Thoracic aorta (tissue), 2 donors: ENCODE measurements at places on chromosomes 11 and 22.

DNA sequence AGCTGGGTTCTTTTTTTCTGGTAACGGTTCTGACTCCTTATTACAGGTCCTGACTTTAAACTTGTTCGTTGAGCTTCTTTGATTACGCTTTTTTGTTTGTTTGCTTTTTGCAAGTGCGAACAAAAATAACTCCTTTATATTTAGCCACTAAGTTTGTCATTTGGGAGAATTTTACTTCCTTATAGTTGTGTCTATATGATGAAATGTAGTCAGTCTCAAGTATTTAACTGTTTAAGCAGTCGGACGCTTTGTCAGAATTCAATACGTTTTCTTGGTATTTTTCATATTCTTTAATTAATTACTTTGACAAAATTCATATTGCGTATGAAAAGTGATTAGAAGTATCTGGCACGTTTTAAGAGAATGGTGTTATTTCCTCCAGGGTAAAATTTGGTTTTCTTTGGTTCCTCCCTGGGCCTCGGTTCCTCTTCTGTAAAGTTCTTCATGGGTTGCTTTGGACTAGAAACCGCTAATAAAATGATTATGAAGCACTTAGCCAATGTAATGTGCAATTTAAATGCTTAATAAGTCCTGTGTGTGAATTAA lies 1.3 kb downstream of the CBL start:
- no peak for DNase-seq

GRCh38 chr11:120215634-120216033 lies 4.8 kb downstream of the OAF start:
- DNase-seq: no peak

DNA sequence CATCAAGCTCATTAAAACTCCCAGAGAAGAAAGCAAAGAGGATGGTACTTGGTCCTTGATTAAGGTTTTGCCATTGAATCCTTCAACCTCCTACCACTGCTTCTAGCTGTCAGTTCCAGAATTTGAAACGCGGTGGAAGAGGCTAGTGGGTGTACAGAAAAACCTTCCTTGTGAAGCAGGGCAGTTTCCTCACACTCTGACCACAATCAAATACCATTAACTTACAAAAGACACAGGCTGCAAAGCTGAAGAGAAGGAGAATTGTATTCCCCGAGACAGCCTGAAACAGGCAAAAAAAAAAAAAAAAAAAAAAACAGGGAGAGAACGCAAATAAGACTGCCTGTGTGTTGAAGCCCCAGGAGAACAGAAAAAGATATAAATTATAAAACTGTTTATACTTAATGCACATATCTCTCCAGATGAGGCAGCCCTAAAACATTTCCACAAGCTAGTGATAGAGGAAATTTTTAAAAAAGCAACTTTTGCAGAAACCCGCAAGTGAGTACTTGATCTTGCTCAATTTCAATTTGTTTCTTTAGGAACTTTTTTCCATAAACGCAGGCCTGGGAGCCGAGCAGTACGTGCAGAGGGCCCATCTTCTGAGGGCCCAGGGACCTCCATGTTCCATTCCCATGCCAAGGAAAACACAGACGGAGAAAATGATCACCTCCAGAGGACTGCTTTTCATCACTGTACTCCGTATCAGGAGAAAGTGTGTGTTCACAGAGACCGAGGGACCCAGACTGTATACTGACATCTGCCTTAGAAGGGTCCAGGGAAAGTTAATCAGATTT lies 218.7 kb upstream of the BLID start:
- no peak for DNase-seq

DNA sequence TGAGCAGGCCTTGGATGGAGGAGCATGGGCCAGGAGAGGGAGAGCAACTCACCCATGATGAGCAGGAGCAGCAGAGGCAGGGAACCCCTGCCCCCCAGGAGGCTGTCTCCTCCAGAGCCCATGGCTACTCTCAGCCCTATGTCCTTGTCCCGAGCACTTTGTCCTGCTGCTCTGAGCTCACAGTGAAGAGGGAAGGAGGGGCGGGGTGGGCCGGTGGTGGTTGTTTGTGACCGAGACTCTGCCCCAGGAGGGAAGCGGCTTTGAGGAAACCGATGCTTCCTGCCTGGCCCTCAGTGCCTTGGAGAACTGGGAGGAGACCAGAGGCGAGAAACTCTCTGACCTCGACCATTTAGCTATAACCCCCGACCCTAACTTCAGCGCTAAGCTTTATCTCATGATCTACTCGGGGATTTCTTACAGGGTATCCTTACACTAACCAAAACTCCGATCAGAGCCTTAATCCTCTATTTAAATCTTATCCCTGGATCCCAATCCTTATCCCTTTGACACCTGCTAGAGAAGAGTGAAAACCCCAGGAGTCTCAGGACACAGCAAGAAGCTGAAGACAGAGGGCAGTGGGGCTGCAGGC lies at the start of gene ROBO4:
Gene ROBO4, minus strand, starts transcription at position 192 of the 589 bp plus-strand sequence. Its CDS starts 70 bp downstream, at position 122.
- no peak for DNase-seq

- DNase-seq: no peak
Observed at GRCh38 chr11:100888836-100889235, 201.7 kb downstream of the ARHGAP42 start.

GRCh38 chr22:39589875-39590274 lies 19.3 kb downstream of the CACNA1I start:
- no peak for DNase-seq

GRCh38 chr22:41571786-41572185 lies 11.0 kb downstream of the CSDC2 start:
- DNase-seq: no peak

DNA sequence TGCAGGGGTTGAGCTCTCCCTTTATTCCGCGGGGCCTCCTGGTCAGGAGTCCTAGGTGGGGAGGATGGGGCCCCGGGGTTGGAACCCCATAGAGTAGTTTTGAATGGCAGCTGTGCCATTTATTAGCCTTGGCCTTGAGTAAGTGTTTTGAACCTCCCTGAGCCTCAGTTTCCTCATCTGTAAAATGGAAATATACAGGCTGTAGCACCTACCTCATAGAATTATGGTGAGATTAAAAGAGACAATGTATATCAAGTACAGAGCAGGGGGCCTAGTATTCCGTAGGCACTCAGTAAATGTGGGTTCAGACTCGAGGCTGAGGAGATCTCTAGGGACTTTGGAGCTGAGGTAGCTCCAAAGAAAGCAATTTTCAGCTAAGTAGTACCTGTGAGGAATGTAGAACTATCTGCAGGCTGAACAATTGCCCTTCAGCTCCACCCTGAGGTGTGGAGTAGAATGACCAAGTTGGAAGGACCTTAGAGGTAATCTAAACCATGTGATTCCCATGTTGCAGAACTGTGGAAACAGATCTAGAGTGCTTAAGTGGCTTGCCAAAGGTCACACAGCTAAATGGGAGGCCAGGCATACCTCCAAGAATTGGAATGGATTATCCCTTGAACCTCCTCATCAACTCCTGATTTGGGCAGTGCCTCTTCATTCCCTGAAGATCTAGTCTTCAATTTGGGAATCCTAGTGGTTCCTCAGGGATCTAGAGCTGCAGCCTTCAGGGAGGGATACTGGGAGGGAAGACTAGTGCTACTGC lies 682 bp downstream of the PGAP2 start:
- no peak for DNase-seq

GRCh38 chr11:94958121-94958696 lies 15.1 kb downstream of the CWC15 start:
- DNase-seq: no peak

DNA sequence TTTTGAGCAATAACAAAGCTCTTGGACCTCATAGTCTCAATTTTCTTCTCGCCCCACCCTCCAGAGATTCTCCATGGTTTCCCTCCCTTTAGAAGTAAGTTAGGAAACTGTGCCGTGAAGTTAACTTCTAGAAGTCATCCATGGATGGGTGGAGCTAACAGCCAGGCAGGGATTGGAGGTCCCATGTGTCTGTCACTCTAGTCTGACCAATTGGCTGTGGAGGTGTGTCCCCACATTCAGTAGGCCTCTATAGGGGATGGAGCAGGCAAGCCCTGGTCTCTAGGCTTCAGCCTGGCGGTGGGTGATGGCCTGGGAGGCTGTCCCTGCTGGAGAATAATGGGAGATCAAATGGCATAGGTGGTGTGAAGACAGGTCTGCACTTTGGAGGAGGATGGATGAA lies 50.7 kb downstream of the TP53I11 start:
- DNase-seq: no peak

GRCh38 chr22:35314161-35314942 lies 14.7 kb downstream of the TOM1 start:
- DNase-seq: no peak

DNA sequence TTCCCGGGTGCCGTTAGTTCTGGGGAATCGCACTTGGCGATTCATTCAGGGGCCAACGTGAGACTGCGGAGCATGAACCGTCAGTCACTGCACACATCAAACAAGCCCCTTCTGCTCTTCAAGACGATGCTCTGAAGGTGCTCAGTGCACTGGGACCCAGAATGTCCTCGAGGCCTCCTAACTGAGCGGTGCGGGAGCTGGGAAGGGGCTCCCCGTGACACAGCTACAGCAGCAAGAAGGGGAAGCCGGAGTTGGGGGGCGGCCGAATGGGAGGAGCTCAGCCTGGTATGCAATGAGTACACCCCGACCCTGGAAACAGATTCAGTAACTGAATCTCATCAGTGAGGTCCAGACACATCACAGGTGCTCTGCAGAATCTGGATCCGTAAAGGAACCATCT lies 150.8 kb downstream of the SHANK2 start:
- DNase-seq: no peak

- DNase-seq: no peak
Observed at GRCh38 chr11:64324692-64325469, 7.0 kb downstream of the PRDX5 start.

DNA sequence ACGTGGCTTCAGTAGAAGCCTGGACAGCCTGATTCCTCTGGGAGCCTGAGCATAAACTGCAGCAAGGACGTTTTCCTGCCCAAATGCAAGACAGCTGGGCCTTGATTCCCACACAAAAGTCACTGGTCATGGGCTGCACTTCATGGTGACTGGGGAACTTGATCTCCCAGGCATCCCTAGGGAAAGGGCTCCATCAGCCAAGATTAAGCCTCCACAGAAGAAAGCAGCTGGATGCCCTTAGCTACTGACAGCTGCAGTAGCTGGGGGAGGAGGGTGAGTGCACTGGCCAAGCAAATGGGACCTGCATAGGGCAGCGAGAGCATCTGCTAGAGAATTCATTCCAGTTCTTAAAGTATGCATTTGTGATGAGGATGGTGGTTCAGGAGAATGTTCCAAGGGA lies 267.4 kb upstream of the ISX start:
- DNase-seq: no peak

GRCh38 chr11:81342966-81343365 lies 1390.7 kb downstream of the FAM181B start:
- DNase-seq: no peak

DNA sequence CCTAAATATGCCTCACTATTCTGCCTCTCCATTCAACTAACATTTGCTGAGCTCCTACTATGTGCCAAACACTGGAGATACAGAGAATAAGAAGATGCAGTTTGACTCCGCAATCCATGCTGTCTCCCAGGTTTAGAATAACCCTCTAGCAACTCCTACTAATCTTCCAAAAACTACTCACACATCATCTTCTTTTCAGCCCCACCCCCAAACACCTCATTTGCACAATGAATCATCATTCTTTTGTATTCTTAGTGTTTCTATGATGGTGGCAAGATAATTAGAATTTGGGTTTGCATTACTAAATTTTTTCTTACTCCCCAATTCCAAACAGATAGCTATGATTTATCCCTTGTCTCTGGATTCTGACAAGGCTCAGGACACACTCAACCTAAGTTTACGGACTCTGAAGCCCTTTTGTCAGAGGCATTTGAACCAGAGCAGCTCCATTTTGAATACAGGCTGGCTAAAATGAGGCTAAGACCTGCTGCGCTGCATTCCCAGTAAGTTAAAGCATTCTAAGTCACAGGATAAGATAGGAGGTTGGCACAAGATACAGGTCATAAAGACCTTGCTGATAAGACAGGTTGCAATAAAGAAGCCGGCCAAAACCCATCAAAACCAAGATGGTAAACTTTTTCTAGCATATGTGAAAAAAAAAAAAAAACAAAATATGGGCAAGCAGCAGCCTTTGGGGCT lies 1038.9 kb downstream of the DLG2 start:
- DNase-seq: no peak

- DNase-seq: no peak
Observed at GRCh38 chr11:45964911-45965389, 42.5 kb downstream of the LARGE2 start.

- no peak for DNase-seq
Observed at GRCh38 chr11:86818462-86819192, 18.3 kb downstream of the PRSS23 start.

GRCh38 chr11:112128483-112129121 lies 35.3 kb downstream of the IL18 start:
- DNase-seq: no peak

- no peak for DNase-seq
Observed at GRCh38 chr11:3984896-3985295, 109.7 kb upstream of the RRM1 start.

DNA sequence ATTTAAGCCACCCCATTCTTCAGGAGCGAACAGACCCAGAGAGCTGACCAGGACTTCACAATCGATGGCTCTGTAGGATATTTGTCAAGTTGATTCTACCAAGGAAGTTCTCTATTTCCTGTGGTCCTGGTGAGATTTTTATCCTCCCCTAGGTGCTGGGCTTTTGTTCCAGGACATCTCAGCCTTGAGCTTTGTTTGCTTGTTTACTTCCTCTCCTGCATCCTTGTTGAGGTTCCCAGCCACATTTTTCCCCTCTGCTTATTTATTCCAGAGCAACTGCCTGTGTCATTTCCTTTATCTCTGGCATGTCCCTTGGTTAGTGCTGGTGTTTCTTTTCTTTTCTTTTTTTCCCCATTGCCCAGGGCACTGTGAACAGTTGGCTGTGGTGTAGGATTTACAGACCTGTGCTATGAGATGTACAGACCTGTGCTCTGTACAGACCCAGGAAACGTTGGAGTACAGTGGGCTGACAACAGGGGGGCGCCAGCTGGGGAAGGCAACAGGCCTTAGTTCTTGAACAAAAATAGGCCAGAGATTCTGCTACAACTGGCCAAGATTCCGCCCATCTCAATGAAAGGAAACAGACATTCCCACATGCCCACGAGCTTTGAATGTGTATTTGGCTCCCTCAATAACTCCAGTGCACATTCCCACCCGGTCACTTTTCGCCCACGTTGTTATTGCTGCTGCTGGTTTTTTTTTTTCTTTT lies 235.9 kb upstream of the DDI1 start:
- DNase-seq: no peak

DNA sequence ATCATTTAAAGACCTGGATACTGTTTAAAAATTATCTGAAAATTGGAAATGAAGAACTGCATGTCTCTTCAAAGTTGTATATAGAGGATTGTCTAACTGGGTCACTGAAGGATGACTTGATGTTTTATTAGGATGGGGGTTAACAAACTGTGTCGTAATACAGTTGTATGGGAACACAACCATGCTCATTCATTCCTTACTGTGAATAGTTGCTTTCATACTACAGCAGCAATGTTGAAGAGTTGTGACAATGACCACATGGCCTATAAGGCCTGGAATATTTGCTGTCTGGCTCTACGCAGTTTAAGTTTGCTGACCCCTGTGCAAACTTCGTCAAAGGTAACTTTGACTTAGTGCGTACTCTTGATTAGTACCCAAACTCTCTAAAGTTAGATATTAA lies 38.4 kb downstream of the FDX1 start:
- DNase-seq: no peak

- DNase-seq: no peak
Observed at GRCh38 chr11:111479666-111480065, 32.5 kb downstream of the BTG4 start.

GRCh38 chr11:112624431-112624830 lies 336.8 kb upstream of the NCAM1 start:
- DNase-seq: no peak
